Body of pancreas (tissue), 4 donors: ENCODE measurements at places on chromosomes 5 and 9. TPM values are rescaled to one million over a fixed set of nuclear protein-coding genes. Genes with fewer than 3 reads are reported as not detected.
A peak's percentile ranks its signal among the peaks of the same experiment; 100 is the strongest.

- no peaks in the 10 kb centered on the region for H3K27me3 ChIP-seq
- no peak overlapping the region for H3K4me3 ChIP-seq
- no peaks in the 10 kb centered on the region for H3K4me1 ChIP-seq
- DNase-seq = no peak
- H3K36me3 ChIP-seq = no peaks in the 10 kb centered on the region
Measured at GRCh38 chr9:78669591-78669990, 372.7 kb downstream of the PSAT1 start.

- no peaks in the 10 kb centered on the region for H3K36me3 ChIP-seq
- DNase-seq = no peak
- no peaks in the 10 kb centered on the region for H3K4me1 ChIP-seq
- H3K27me3 ChIP-seq = no peaks in the 10 kb centered on the region
Measured at GRCh38 chr5:151179489-151179840, 21.9 kb upstream of the ANXA6 start.

GRCh38 chr5:159212657-159213462, 3.5 kb upstream of the RNF145 start:
- H3K4me3 ChIP-seq = no peak overlapping the region
- H3K27ac ChIP-seq = no peak overlapping the region
- peaks cover 9% of the 10 kb centered on the region for H3K4me1 ChIP-seq
- no peaks in the 10 kb centered on the region for H3K27me3 ChIP-seq

The SUSD3 gene
- not detected for total RNA-seq

The CTXN3 gene
- not detected for total RNA-seq

The C1QTNF2 gene
- not detected for total RNA-seq

GRCh38 chr5:158569534-158569933, 530.2 kb downstream of the EBF1 start:
- no peaks in the 10 kb centered on the region for H3K27me3 ChIP-seq
- no peaks in the 10 kb centered on the region for H3K4me1 ChIP-seq
- no peak overlapping the region for H3K27ac ChIP-seq
- H3K36me3 ChIP-seq = no peaks in the 10 kb centered on the region

GRCh38 chr5:402615-403359, 40.2 kb upstream of the EXOC3 start:
- peaks cover 14% of the 10 kb centered on the region for H3K4me1 ChIP-seq
- no peak overlapping the region for H3K27ac ChIP-seq
- H3K4me3 ChIP-seq = no peak overlapping the region

DNA sequence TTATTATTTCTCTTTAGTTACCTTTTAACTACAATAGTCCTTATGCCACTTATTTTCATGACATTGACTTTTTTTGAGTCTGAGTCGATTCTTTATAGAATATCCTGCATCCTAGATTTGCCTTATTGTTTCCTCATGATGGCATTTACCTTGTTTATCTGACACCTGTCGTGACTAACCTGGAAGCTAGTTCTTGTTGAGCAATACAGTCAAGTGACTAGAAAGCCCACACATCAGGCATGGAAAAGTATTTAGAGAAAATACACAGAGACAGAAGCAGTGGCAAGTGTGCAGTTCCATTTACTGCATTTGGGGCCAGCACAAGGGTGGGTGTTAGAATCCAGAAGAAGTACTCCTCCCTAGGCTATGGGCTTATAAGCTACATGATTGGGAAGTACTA, 97.8 kb downstream of the ERMP1 start:
- peaks cover 6% of the 10 kb centered on the region for H3K4me1 ChIP-seq
- no peak overlapping the region for H3K4me3 ChIP-seq
- peaks cover 4% of the 10 kb centered on the region for H3K36me3 ChIP-seq
- DNase-seq = no peak
- no peaks in the 10 kb centered on the region for H3K27me3 ChIP-seq

DNA sequence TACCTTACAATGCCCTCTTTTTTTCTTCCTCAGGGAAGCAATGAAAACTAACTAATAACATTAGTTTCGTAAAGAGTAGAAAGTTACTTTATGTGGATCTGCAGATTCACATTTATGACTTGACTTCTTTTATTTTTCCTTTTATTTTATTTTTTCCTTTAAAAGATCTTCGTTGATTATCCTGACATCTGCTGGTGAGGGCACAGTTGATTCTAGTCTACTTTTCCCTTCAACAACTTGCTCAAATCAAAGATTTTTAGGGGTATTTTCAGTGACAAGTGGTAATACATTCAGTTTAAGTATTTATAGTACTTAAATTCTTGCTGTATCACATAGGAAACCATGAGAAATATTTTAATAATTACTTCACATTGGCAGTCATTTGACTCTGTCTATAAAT, 4.9 kb downstream of the EDIL3 start:
- H3K27ac ChIP-seq = no peak overlapping the region
- H3K4me1 ChIP-seq = peaks cover 25% of the 10 kb centered on the region
- no peaks in the 10 kb centered on the region for H3K27me3 ChIP-seq
- no peaks in the 10 kb centered on the region for H3K36me3 ChIP-seq
- H3K4me3 ChIP-seq = no peak overlapping the region

The DOCK2 gene
- total RNA-seq = 7.6 TPM

The SLC6A7 gene
- total RNA-seq = not detected

GRCh38 chr5:179413711-179414458, 68.6 kb upstream of the ADAMTS2 start:
- H3K27ac ChIP-seq = no peak overlapping the region
- DNase-seq = no peak
- H3K36me3 ChIP-seq = no peaks in the 10 kb centered on the region
- H3K27me3 ChIP-seq = no peaks in the 10 kb centered on the region
- H3K4me1 ChIP-seq = no peaks in the 10 kb centered on the region
- no peak overlapping the region for H3K4me3 ChIP-seq

The HEMGN gene
- total RNA-seq = not detected

GRCh38 chr5:148403344-148403743, 19.6 kb downstream of the FBXO38 start:
- peaks cover 9% of the 10 kb centered on the region for H3K4me1 ChIP-seq
- no peak overlapping the region for H3K4me3 ChIP-seq
- no peak for DNase-seq
- H3K27me3 ChIP-seq = no peaks in the 10 kb centered on the region
- H3K27ac ChIP-seq = no peak overlapping the region

- H3K27ac ChIP-seq = no peak overlapping the region
- H3K36me3 ChIP-seq = no peaks in the 10 kb centered on the region
- no peak overlapping the region for H3K4me3 ChIP-seq
- peaks cover 16% of the 10 kb centered on the region for H3K4me1 ChIP-seq
- no peaks in the 10 kb centered on the region for H3K27me3 ChIP-seq
- DNase-seq = peak; percentile 51
Measured at GRCh38 chr5:149656576-149657182, 73.4 kb upstream of the PPARGC1B start.

GRCh38 chr5:73005886-73006285, 50.0 kb downstream of the FCHO2 start:
- H3K27ac ChIP-seq = no peak overlapping the region
- no peaks in the 10 kb centered on the region for H3K4me1 ChIP-seq
- H3K27me3 ChIP-seq = no peaks in the 10 kb centered on the region
- H3K4me3 ChIP-seq = no peak overlapping the region
- H3K36me3 ChIP-seq = no peaks in the 10 kb centered on the region

The ZFP37 gene
- 0.33 TPM for total RNA-seq

The GPX8 gene
- 0.99 TPM for total RNA-seq

The DRD1 gene
- not detected for total RNA-seq

DNA sequence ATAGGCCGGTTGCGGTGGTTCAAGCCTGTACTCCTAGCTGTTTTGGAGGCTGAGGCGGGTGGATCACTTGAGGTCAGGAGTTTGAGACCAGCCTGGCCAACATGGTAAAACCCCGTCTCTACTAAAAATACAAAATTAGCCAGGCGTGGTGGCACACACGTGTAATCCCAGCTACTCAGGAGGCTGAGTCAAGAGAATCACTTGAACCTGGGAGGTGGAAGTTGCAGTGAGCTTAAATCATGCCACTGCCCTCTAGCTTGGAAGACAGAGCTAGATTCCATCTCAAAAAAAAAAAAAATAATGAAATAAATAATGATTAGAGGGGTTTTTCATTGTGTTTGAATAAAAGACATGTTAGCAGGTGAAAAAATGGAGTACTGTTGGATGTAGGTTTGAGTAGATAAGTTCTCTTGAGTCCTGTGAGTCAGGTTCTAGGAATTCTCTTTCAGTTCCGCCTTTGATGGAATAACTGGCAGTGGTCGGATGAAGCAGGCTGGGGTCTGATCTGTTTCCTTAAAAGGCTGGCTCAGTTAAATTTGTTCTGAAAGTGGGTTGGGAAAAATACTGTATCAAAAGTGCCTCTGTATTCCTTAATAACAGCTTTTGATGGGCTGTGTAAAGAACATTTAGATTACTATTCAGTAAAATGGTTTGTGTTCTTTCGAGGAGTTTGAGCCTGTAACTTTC, 73.2 kb downstream of the AOPEP start:
- H3K27ac ChIP-seq = peak overlapping the region; percentile 24
- peaks cover 15% of the 10 kb centered on the region for H3K4me1 ChIP-seq
- DNase-seq = no peak
- H3K27me3 ChIP-seq = no peaks in the 10 kb centered on the region
- H3K36me3 ChIP-seq = no peaks in the 10 kb centered on the region

The TAF11L5 gene
- total RNA-seq = not detected

The NR6A1 gene
- total RNA-seq = 3.3 TPM

The PRPF4 gene
- total RNA-seq = 10.1 TPM

The SLC45A2 gene
- not detected for total RNA-seq
